ENCODE measurements at places on chromosomes 2 and 18.

GRCh38 chr2:8257502-8257901 is 424.4 kb upstream of the ID2 start:
- no peak for DNase-seq

GRCh38 chr18:58567453-58568196 is 61.3 kb downstream of the ALPK2 start:
- DNase-seq, result no peak

DNA sequence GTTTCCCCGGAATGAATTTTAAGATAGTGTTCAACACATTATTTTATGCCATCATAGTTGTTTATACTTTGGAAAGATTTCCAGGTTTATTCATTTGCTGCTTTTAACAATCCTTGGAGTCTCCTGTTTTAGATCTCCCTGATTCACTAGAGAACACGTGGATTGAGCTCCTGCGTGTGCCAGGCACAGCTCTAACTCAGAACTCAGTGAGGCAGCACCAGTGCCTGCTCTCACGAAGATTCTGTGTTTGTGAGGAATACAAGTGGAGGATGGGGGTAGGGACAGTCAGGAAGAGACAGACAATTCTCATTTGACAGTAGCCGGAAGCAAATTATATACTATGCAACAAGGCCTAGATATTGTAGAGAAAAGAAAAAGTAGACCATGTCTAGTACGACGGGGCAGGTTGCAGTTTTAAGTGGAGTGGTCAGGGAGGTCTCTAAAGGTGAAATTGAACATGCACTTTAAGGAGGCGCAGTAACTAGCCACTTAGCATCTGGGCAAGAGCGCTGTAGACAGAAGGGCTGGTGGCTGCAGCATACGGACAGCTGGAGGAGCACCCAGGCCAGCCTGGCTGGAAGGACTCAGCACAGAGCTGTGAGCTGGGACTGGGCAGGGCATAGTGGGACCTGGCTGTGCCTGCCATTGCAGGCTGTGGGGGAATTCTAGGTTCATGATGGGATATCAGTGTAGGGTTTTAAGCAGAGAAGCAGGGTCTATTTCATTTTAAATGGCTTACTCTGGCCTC is 24.3 kb downstream of the RNF144A start:
- DNase-seq, result no peak

DNA sequence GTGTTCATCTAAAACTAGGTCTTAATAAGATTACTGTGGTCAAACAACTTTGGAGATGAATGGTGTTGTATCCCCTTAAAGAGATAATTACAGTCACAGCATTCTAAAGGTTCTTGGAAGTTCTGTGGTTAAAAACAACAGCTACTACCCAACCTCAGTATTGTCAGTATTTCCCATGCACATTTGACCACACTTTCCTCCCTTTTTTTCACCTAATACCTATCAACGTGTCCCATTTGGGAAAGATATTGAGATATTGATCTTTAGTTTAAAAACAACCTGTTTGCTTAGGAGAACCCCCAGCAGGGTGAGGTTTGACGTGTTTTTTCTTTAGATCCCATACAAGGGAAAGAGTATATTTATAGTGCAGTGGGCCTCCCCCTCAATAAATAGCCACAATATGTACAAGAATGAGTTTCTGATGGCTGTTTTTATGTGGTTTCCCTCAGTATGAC is 65.6 kb downstream of the WDR7 start:
- no peak for DNase-seq

GRCh38 chr2:85001595-85001994 is 30.6 kb downstream of the KCMF1 start:
- DNase-seq, result no peak

- DNase-seq, result no peak
Observed at GRCh38 chr2:108916122-108916795, 72.8 kb downstream of the EDAR start.

DNA sequence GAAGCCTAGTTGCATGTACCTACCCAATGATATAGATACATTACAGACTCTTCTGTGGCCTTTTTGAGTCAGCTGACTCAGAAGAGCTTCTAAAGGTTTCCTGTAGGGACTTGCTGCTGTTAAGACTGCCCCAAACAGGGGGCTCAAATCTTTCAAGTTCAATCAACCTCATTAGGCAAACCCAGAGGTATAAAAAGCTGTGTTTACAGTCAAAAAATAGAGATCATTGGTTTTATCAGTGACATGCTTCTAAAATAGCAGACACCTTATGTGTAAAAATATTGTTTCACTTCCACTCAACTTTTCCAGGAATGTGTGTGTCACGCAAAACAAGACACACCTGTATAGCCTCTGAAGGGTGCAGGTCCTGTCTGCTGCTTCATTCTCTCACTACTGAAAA is 624.3 kb upstream of the FANCL start:
- DNase-seq, result no peak

DNA sequence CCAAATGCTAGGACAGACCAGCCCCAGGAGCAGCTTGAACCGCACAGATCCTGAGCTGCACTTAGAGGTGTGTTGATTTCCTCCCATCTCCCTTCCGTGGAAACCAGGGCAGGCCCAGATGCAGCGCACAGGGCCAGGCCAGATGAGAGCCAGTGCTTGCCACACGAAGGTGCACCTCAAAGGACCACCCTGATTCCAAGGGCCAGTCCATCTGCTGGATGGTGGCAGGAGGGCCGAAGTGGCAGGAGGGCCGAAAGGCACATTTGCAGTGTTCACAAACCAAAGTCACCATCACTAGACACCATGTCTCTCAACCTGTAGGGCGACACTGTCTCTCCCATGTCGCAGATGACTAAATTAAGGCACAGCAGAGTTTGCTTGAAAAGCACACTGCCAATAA is 370.7 kb upstream of the MYT1L start:
- no peak for DNase-seq

DNA sequence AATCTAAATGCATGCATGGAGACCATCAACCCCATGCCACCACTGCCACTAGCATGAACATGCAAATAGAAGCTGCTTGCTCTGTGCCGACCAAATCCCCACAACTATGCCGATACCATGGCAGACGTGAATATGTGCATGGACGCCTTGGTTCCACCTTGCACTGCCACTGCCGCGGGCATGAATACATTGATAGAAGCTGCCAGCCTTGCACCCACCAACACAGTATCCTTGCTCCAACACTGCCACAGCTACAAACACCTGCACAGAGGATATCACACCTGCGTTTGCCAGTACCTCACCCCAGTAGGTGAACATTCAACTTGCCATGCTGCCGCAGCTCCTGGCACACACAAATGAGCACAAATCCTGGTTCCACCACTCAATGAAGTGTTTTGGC is 527.4 kb upstream of the REG3G start:
- DNase-seq, result no peak

DNA sequence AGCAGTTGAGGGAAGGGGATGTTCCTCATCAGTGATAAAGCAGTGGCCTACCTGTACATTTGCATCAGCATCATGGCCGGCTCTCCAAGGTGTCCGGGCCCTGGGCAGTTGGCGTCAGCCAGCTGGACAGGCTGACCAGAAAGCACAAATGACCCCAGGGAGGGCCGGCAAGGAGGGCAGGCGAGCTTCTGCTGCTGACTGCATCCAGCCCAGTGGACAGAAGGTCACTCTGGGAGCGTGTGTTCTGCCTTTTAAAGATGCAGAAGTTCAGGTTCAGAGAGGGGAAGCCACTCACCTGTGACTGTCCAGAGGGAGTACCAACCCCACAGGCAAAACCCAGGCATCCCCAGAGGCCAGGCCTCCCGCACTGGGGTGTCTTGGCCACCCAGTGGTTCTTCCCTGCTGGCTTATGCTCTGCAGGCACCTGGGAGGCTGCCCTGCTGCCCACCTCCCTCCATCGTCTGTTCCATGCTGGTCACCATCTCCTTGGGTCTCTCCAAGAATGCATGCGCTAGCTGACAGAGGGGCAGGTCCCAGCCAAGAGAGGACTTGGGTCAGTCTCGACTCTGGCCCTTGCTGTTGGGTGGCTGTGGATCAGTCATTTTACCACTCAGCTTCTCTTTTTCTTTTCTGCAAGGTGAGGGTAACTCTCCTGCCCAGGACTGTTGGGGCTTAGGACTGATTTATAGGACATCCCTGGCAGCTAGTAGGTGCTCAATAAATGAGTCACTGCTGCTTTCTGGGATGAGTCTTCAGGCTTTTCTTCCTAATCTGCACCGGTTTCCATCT is 89.9 kb downstream of the INHBB start:
- DNase-seq, result no peak

DNA sequence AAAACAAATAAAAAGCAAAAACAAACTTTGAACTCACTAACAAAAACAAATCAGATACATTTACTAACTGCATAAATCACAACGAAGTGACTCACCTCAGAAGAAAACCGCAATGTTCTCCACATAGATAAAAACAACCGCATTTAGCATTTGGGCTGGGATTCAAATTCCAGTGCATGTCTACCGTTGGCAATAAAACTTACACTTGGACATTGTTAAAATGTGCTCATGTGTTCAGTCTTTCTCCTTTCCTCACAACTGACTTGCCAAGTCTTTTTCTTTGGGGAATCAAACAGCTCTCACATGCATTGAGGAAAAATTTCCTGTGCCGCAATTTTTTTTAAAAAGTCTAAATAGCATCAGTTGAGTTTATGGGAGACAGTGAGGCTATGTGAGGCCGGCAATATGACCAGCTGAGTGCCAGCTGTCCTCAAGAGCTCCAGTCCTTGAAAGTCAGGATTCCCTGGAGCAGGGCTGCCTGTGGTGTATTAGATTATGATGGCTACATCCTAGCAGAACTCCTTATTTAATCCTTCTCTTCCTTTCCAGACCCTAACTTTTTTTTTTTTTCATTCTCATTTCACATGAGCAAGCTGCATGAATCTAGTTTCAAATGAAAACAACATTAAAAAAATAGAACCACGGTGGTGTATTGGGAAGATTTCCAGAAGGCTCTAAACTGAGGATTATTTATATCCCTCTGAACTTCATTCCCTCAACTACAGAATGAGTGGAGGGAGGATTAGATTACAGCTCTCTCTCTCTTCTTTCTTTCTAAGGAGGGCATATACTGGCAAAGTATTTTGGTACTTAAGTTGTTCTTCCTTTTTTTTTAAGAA is 70.2 kb upstream of the MEIS1 start:
- no peak for DNase-seq

- no peak for DNase-seq
Observed at GRCh38 chr2:195252018-195252417, 405.0 kb upstream of the SLC39A10 start.

GRCh38 chr18:23207994-23208393 is 72.7 kb downstream of the CABLES1 start:
- no peak for DNase-seq

- no peak for DNase-seq
Observed at GRCh38 chr2:64831977-64832328, 157.2 kb upstream of the SLC1A4 start.

DNA sequence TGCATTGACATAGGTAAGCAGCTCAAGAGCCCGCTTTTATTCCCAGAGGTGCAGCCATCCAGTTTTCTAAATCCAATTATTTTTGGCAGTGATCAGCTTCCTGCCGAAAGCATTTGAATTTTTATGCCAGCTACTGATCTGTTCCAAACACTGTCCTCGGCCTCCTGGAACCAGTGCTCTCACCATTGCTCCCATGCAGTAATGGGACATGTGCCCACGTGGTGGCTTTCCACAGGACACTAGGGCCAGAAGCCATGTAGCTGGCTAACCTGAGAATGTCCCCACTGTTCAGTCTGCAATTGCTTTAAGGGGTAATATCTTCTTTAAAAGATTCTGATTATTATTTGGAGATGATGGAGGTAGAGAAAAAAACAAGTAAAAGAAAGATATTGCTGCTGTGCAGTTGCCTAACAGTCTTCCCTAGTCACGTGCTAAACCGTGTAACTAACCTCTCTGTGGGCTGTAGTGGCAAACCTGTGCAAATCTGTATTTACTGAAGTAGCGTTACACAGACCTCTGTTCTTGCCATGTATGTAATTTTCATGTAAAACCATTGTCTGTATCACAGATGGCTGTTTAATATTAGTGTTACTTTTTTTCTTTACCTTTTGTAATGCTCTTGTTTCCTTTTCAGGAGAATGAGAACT is 13.0 kb downstream of the GRHL1 start:
- DNase-seq, result no peak

DNA sequence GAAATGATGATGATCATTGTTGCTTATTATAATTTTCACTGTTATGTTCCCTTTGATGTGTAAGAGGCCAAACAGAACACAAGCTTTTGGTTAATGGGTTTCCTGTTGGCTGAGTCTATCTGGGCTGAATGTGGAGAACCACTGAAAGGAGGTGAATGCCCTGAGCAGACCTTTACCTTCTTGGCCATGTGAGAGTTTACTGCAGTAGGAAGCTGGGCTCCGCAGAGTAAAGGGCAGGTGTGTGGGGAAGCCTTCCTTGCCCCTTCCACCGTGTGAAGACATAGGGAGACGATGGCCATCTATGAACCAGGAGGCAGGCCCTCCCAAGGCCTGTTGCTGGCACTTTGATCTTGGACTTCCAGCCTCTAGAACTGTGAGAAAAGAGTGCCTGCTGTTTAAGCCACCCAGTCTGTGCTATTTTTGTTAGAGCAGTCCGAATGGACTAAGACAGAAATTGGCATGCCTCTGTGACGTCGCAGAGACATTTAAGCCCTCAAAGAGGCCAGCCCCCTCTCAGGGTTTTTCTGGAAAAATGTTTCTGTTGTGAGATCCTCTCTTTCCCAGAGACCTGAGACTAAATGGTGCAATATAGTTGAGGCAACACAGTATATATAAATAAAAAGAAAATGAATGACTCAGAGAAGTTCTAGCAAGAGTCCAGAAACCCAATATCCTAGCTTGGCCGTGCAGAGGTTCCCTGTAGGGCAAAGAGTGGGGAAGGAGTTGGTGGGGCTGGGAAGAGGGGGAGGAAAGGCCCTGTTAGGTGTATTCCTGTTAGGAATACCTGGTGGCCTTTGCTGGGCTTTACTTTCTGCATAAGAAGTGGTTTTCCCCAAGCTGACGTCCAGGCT is 121.9 kb upstream of the LGALSL start:
- DNase-seq, result no peak

DNA sequence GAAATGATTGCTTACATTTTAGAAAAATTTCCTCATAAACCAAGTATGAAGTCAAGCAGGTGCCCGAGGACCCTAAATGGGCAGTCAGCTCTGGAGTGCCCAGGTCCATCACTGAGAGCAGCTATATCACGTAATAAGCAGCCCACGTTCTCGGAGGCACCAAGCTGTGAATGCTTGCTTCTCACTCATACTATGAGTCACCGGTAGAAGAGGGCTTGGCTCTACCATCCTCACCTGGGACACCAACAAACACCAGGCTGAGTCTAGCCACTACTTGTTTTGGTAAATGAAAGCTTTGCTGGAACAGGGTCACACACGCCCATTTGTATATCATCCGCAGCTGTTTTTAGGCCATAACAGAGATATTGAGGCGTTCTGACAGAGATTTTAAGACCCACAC is 207.5 kb downstream of the SEPTIN10 start:
- no peak for DNase-seq

DNA sequence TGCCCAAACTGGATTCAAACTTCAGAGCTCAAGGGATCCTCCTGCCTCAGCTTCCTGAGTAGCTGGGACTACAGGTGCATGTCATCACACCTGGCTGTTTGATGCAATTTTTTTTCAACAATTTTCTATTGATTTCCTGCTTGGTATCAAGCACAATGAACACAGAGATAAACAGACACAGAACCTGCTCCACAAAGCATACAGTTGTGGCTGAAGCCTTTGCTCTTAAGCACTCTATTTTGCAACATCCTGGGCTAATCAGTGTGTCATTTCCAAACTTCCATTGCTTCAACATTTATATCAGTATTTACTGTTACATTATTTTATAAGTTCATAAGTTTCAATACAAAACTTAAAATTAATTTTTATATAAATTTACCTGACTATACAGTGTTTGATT is 79.4 kb downstream of the NEB start:
- DNase-seq, result no peak

Measured in substantia nigra (tissue), 51 donors.